Stimulated activated CD8-positive, alpha-beta memory T cell treated with anti-CD3 and anti-CD28 coated beads, Interleukin-15, amount 100 ng/mL, for 24 hours (primary cell): ENCODE measurements at places on chromosomes 2 and 18.

GRCh38 chr2:62180975-62181374, 14.9 kb upstream of the B3GNT2 start:
- DNase-seq = no peak

DNA sequence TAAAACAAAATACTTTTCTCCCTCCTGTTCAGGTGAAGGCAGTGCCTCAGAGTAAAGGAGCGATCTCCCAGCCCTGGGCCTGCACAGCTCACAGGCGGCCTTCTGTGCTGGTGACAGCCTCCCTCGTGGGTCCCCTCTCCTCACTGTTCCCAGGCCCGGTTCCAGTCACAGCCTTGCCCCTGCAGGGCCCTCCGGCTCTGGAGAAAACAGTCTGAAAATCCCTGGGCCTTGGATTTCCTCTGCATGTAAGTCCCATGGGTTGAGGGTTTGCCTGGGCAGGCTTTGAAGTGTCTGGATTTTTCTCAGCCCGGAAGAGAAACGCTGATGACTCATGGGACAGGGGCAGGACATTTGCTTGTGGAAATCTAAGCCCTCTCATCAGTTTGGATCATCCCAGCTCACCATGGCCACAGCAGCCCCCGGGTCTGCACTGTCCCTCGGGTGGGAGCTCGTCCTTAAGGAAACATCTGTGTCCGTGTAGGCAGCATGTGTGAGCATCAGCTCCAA, 186.1 kb upstream of the RAB12 start:
- DNase-seq = no peak

- no peak for DNase-seq
Measured at GRCh38 chr2:38178556-38179419, 102.8 kb upstream of the CYP1B1 start.

- no peak for DNase-seq
Measured at GRCh38 chr2:224847381-224847780, 131.2 kb upstream of the CCDC195 start.

- no peak for DNase-seq
Measured at GRCh38 chr2:119025762-119026351, 83.9 kb downstream of the MARCO start.

GRCh38 chr2:241053576-241054251, 48.4 kb downstream of the MTERF4 start:
- no peak for DNase-seq

GRCh38 chr2:45043174-45043573, 33.9 kb upstream of the SIX2 start:
- DNase-seq = no peak

GRCh38 chr2:133836691-133837345, 268.6 kb upstream of the NCKAP5 start:
- DNase-seq = no peak

DNA sequence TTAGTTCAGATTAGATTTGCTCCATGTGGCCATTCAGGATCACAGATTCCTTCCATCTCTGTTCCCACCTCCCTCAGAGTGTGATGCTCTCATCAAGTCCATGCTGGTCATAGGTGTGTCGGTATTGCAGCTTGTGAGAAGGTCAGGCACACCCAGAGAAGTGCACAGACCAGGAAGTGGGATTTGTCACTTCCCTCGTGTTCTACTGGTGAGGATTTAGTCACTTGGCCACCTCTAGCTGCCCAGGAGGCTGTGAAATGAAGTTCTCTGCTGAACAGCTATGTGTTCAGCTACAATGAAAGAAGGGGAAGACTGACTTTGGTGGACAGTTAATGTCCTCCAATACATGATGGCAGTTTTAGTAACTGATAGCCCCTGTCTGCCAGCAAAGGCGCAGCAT, 3.5 kb upstream of the LANCL1 start:
- DNase-seq = no peak

GRCh38 chr18:53644799-53645471, 579.5 kb downstream of the MBD2 start:
- no peak for DNase-seq
